ENCODE measurements at places on chromosomes 2 and 18.

DNA sequence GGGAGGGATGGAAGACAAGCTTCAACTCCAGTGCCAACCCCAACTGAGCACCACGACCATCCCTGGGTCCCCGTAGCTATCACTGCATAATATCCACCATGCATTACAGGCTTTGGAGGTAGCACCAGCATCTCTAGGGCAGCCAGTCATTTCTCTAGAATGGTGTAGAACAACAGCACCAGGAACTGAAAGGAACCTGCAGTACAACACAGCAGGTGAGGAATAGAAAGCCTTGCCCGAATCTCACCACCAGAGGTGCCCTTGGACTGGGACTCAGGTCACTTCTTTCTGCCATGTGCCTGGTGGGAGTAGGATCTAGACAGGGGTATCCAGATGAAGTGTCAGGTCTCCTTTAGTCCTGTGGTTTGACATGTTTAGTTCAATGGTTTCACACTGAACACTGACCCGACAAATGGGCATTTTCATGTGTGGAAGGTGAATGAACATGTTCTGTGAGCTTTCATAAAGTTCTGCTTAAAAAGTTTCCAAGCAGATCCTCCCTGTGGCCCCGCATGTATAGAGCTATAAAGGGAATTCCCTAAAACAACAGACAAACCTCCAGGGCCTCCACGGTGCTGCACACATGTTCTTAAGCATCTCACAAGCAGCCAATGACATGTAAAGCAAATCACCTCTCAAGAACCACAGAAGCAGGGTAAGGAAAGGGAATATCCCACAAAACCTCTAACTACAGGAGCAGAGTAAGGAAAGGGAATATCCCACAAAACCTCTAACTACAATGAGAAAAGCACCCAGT is 208.3 kb downstream of the AFF3 start:
- no peak for DNase-seq

DNA sequence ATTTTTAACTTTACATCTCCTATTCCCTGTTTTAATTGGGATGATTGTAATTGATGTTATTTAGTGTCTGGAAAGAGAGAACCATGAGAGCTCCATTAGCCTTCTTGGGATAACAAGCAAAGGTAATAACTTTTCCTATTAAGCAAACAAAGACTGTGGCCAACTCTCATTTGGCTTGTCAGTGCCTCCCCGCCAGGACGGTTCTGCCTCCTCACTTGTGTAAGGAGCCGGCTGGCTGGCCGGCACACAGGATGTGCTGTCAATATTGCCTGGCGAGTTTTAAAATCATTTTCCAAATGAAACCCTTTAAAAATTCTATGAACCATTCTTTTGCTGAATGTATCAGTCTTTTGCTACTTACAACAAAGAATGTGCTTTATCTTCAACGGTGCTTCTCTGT is 898.3 kb downstream of the CPS1 start:
- DNase-seq = no peak

GRCh38 chr18:35513181-35513936 is 15.6 kb upstream of the INO80C start:
- DNase-seq = no peak

DNA sequence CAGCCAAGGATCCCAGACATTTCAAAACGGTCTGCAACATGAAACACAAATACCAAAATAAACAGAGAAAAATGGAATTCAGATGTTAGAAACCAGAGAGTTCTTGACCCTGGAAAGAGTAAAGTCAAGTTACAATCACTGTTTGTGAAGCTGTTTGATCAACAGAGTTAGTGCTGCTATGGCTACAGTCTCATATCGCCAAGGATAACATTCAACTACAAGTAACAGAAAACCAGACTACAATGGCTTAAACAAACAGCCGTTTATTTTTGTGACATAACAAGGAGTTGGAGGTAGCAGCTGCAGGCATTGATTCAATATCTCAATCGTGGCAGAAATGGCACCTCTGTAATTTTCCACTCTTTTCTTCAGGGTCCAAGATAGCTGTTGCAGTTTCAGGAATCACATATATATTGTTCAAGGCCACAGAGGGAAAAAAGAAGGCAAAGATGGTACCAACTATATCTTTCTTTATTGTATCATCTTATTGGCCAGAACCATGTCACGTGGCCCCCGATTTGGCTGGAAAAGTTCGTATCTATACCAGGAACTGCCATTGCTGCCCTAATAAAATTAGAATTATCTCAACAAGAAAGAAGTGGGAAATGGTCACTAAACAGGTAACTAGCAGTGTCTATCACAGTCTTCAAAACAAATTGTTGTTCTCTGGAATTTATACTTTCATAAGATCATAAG is 17.7 kb upstream of the HNRNPLL start:
- no peak for DNase-seq

DNA sequence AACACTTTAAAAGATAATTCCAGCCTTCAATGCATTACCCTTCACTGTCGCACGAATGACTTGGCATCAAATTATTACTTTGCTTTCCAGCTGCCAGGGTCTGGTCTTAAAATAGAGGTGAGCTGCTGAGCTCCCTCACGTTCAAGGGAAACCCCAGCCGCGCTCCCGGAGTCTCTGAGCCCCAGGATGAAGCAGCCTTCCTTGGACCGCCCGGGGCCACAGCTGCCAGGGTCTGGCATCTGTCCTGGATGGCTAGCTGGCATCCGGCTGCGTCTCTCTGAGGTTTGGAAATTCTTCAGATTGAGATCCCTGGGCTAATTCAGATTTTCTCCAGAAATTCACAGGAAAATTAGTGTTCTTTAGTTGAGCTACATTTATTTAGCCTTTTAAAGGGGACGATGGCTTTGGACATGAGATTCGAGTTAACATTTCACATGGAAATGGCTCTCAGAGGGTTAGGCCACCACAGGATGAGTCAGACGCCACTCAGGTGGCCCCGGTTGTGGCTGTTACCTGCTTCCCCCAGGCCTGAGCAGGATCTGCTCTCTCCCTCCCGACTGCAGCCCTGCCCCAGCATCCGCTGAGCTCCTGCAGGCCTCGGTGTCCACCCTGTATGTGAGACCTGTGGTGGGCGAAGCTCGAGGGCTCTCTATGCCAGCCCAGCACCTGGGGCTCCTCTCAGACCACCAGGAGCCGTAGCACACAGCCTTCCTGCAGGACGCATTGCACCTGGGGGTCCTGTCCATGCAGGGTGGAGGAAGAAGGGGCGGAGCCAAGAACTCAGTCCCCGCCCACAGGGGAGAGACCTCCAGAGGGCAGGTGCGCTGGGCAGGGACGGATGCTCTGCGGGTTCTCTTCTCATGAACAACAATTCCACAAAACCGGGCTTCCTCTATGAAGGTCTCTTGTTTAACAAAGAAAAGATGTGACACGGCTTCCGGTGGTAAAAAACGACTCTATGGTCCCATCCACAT is 255.5 kb downstream of the TWIST2 start:
- DNase-seq = no peak

DNA sequence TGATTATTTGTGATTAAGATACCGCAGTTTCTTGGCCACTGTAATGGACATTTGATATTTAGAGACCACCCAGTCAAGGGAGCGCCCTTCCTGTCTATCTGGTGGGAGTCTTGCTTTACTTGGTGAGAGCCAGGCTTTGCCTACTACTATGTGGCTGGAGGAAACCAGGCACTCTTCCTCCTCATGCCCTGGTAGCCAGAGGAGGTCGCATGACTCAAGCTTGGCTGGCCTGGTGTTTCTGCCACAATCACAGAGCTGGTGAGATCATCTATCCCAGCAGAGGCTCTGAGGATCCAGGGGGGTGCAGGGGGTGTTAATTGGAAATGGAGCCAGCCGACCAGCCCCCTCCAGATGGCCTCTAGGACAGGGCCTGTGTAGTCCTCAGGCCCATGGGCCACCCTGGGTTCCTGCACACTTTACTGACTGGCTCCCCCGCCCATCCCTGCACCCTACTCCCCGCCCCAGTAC is 46.8 kb upstream of the BIN1 start:
- DNase-seq = no peak

- no peak for DNase-seq
Observed at GRCh38 chr2:215624423-215624829, 188.6 kb upstream of the FN1 start.

GRCh38 chr2:172870396-172870795 is 134.8 kb downstream of the RAPGEF4 start:
- no peak for DNase-seq

DNA sequence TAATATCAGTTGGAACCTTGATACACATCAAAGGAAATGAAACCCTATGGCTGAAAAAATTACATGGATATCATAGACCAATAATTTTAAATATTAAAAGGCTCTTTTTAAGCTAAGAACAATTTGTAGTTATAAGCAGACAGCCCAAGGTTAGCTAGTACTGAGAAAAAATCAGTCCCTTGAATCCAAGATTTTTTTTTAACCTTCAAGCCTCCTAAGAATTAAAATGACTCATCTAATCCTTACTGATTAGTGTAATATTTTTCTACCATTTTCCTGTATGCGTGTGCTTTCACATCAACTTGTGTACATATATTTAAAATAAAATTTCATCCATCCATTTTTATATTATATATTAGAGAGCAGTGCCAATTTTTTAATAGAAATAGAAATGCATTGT is 1004.9 kb upstream of the ZEB2 start:
- DNase-seq = no peak

DNA sequence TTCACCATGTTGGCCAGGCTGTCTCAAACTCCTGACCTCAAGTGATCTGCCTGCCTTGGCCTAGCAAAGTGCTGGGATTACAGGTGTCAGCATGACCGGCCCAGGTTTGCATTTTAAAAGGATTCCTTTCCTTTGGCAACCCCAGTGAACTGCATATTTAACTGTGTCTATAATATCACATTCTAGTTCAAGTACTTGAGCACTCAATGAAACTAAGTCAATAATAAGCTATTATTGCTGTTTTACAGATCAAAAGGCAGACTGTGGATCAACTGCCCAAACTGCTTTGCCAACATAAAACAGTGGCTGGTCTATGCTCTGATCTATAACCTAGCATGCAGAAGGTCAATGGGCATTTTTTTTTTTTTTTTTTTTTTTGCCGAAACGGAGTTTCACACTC is 144.5 kb downstream of the USP34 start:
- no peak for DNase-seq

DNA sequence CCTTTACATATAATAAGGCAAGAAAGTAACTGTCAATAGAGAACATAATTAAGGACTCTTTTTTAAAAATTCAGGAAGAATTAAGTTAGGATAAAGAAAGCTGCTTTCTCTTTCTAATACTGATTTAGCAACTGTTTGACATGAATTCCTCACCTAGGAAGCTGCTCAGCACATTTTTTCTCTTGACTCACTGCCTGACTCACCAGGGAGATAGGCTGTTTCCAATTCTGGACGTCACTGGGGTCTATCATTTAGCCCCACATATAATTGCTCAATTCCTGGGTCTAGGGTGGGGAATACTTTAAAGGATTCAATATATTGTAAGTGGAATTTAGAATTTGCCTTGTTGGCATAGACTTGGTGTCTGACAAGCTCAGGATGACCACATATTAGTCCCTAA is 50.8 kb upstream of the UGP2 start:
- no peak for DNase-seq

GRCh38 chr2:32864334-32865111 is 82.2 kb upstream of the LTBP1 start:
- DNase-seq = no peak

DNA sequence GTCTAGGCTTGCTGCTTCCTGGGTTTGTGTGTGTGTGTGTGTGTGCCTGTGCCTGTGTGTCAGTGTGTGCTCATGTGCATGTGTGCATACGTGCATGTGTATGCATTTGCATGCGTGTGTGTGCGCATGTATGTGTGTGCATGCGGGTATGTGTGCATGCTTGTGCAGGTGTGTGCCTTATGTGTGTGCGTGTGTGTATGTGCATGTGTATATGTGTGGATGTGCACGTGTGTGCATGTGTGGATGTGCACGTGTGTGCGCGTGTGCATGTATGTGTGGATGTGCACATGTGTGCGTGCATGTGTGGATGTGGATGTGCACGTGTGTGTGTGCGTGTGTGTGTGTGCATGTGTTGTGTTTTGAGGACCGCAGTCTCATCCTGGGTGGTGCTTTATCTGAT is 42.8 kb downstream of the LPIN1 start:
- DNase-seq = no peak

DNA sequence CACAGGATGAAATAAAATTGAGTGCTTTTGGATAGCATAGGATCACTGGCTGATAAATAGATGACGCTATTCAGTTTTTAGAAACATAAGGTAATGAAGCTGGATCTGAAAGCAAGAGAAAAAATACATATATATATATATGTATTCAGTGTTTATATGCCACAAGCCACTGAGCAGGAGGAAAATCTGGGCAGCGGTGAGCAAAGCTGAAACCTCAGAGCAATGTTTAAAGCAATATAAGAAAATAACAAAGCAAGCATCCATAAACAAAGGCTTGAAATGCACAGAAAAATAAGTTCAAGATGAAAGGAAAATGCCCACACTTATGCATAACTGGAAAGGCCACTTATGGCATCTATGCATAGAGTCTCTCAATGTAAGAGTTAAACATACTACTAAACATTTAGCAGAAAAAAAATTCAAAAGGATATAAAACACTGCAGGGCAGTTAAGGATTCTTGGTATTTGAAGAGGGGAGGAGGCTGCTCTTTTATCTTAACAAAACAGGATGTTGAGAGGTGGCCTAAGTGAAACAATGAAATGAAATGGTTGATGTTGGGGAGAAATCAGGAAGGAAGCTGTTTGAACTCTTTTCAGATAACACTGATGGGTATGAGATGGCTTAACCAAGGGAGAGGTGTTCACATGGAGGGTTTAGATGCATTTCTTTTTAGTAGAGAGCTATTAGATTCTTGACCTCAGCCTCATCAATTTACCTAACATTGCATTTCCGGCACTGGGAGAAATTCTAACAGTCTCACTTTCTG is 129.1 kb downstream of the ARHGAP15 start:
- peak; percentile 47 for DNase-seq

DNA sequence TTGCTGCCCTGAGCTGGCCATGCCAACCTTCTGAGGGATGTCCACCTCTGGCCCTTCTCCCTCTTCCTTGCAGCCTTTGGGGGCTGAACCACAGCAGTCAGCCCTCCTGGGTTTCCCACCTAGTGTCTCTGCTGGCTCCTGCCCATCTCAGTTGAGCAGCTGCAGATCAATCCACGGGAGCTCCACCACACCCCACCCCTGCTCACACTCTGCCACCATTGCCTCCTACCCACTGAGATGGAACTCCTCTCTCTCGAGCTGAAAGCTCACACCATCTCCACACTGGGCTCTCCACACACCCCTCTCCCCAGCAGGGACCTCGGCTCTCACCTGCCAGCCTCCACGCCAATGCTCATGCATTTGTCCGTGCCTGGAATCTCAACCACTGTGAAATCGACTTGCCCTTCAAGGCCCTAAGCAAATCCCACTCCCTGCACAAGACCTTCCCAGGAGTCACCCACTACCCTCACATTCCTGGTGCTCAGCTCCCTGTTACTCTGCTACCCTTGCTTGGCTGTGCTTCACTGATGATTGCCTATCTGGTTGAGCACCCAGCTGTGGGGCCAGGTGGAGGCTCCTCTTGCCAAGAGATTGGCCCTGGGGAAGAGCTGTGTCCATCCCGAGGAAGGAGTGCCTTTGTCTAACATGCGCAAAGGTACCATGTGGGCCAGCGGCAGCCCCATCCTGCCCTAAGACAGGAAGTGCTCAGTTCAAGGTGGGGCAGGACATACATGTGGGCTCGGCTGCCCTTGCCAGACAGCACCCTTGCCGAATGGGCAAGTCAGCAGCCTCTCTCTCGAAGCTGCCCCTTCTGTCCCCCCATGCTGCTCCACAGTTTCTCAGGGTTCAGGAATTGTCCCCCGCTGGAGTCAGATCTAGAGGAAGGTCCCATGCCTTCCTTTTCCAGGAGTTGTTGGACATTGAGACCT is 208.7 kb downstream of the CYP26B1 start:
- no peak for DNase-seq

GRCh38 chr2:43158259-43158880 is 68.0 kb downstream of the ZFP36L2 start:
- peak; percentile 85 for DNase-seq

GRCh38 chr18:64678048-64678447 is 529.2 kb upstream of the LINC00305 start:
- no peak for DNase-seq
